ENCODE measurements at places on chromosomes 16 and 17.

DNA sequence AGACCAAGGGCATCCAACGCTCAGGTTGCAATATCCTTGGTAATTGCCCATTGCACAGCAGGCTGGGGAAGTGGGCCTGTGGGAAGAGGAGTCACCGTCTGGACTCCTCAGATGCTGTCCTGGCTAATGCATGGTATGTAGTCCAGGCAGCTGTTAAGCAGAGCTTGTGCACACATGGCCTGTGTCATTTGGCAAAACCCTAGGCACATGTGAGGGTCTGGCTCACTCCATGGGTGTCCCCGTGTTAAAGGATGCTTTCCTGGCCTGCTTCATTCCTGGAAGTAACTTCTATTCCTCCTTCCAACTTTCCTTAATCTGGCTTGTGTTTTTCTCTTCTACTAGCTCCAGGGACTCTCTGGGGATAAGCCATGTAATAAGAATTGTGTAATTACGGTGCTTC is 378.0 kb upstream of the CA10 start:
- DNase-seq, result no peak

DNA sequence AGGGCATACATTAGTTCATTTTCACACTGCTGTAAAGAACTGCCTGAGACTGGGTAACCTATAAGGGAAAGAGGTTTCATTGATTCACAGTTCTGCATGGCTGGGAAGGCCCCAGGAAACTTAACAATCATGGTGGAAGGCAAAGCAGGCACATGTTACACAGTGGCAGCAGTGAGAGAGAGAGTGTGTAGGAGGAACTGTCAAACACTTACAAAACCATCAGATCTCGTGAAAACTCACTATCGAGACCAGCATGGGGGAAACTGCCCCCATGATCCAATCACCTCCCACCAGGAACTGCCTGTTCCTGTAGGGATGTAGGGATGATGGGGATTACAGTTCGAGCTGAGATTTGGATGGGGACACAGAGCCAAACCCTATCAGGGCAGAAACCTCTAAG is 17.2 kb downstream of the NUBP1 start:
- DNase-seq, result no peak

- no peak for DNase-seq
These were observed 47.4 kb upstream of the KSR1 start for GRCh38 chr17:27408891-27409290.

DNA sequence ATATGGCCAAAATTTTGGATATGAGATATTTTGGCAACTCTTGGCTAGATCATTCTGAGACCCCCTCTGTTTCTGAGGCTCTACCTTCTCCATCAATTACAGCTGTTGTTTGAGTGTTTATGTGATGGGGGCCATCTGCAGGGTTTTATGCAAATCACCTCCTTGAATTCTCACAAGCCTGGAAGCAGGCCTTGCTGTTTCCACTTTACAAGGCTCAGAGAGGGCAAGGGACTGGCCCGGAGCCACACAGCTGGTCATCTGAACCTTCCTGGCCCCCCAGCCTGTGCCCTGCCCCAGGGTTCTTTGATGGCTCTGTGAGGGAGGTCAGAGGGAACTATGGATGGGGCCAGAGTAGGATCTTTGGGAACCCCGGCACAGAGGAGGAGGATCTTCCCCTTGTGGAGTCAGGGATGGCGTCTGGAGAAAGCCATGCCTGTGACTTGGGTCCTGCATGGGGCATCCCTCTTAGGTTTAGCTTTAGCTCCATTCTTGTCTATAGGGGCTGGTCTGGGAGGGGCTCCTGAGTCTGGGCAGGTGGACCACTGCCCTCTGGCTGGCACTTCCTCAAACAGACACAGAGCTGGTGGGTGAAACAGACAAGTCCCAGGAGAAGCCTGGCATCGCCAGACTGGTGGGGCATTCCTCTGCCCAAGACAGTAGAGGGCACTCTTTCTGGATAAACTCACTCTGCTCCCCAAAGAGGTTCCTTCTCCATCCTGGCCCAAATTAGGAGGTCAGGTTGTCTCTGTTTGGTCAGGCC is 26.2 kb downstream of the IL21R start:
- no peak for DNase-seq

DNA sequence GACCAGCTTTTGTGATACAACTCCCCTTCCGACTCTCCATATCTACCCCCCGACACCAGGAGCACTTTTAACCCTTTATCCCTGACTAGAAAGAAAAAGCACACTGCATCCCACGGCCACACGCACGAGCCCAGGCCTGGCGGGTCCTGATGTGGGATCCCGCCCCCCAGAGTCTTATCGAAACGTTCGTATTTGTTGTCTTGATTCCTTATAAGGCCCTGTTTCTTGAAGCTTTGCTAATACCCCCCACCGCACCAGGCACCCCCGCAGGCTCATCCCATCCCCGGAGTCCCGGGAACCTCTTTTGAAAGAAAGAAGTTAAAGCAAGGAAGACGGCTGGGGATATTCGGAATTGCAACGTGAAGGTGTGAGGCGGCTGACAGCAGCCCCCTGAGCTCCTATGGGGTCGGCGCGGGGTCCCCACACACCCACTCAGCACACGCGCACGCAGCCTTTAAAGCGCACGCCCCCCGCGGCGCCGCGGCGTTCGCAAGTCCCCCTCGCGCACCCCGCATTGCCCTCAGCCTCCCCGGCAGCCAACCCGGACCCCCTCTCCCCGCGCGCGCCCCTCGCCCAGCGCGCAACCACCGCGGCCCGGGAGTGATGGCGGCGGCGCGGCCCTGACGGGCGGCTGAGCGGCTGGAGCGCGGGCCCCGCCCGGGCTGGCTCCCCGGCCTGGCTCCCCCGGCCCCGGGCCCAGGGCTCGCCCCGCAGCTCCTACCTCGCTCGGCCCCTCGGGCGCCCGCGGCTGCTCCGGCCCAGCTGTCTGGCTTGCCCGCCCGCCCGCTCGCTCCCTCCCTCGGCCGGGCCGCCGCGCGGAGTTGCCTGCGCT is 448 bp downstream of the STAT5B start:
- peak; percentile 37 for DNase-seq

GRCh38 chr17:292531-293382 is 59.9 kb downstream of the RPH3AL start:
- no peak for DNase-seq

DNA sequence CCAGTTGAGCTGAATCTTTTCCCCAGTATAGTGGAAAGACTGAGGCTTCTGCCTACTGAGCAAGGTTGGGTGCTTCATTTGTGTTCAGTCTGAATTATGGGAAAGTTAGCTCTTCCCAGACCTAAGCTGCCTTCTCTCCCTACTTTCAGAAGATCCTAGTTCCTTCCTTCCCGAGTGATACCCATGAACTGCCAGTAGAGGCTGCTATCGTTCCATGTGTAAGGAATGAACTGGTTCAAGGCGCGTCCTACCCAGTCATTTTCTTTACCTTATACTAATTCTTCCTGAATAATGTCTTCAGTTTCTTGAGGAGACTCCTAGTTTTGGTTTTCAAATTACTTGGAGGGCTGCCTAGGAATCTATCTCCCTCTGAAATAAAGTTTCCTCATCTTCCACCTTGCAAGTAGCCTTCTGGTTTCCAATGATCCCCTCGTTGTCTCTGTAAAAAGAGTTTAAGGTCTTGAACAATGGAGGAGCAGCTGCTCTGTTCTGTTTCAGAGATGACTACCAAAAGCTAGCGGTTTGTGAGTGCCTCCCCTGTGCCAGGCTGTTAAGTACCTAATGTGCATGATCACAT is 934 bp upstream of the AOC2 start:
- peak; percentile 38 for DNase-seq

DNA sequence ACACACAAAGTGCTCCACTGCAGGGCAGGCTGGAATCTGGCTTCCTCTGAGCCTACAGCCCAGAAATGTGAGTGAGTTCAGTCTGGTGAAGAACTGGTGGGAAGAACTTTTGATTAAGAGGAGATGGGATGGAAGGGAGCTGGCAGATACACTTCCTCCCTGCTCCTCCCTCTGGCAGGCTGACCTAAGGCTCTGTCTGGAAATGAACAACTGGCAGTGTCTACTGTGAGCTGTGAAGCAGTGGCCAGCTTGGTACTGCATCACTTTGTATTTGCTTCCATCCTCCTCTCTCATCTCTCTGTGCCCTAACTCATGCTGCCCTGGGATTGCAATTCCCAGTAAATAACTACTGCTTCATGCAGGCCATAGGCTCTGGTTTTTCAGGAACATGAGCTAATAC is 45.6 kb downstream of the MAF start:
- DNase-seq, result no peak

- DNase-seq, result no peak
These were observed 80.7 kb downstream of the HELZ start for GRCh38 chr17:67164302-67164701.

GRCh38 chr17:80047176-80047575 is 10.7 kb downstream of the CCDC40 start:
- DNase-seq, result no peak

DNA sequence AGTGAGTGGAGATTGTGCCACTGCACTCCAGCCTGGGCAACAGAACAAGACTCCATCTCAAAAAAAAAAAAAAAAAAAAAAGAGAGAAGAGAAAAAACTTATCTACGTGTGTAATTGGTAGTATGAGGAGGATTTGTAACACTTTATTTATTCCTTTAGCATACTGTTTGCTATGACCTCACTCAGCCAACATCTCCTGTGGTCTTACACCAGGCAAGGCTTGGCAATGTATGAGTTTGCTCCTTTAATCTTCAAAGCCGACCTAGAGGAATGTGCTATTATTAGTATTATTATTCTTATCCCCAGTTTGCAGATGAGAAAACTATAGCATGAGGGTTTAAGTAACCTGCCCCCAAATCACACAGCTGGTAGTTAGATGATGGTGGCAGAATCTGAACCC is 35.8 kb upstream of the HAPSTR1 start:
- DNase-seq, result no peak

DNA sequence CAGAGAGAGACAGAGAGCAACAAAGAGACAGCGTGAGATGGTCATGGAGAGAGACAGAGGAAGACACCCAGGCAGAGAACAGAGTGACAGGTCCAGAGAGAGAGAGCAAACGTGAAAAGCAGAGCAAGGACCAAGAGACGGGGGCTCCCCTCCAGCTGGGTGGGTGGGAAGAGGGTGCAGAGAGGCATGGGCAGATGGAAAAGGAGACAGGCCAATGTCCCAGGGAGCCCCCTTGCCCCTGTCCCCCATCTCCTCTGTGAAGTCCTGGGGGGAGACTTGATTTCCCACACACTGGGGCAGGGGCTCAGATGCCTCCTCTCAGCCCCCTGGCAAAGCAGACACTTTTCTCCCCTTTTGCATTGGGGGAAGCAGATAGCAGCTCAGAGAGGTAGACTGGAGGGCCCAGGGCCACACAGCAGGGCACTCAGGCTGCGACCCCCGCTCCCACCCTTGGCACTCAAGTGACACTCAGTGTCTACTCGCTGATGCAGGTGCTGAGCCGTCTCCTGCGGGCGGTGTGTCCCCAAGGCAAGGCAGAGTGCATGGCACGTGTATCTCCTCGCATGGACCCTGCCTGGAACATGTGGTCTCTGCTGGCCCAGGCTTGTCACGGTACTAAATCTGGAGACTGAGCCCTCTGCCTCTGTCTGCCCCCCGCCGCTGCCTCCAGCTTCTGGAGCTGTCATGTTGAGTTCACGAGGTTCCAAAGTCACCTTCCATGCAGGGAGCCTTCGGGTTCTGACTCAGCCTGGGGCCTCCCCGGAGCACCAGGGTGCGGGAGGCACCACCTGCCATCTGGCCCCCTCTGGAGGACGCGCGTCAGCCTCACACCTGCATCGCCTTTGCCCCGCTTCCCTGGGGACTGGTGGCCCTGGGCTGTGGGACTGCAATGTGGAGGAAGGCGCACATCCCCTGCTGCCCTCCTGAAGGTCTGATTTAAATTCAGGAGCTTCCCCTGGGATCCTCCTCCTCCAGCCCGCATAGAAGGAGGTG is 215.9 kb upstream of the GSE1 start:
- DNase-seq, result no peak

DNA sequence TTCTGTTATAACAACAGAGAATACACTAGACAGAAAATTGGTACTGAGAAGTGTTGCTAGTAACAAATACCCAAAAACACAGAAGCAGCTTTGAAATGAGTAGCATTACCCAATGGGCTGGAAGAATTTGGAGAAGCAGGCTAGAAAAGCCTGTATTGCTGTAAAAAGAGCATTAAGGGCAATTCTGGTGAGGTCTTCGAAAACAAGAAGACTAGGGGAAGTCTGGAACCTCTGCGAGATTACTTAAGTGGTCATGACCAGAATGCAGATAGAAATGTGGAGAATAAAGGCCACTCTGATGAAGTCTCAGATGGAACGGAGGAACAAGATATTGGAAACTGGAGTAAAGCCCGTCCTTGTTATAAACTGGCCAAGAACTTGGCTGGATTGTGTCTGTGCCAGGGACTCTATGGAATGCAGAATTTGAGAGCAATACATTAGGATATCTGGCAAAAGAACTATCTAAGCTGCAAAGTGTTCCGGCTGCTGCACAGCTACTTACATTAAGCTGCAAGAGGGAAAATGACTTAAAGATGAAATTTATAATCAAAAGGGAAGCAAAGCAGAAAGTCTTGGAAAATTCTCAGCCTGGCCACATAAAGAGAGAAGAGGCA is 44.9 kb upstream of the PEMT start:
- no peak for DNase-seq

- no peak for DNase-seq
These were observed 119.0 kb downstream of the MYO1D start for GRCh38 chr17:32757963-32758362.

DNA sequence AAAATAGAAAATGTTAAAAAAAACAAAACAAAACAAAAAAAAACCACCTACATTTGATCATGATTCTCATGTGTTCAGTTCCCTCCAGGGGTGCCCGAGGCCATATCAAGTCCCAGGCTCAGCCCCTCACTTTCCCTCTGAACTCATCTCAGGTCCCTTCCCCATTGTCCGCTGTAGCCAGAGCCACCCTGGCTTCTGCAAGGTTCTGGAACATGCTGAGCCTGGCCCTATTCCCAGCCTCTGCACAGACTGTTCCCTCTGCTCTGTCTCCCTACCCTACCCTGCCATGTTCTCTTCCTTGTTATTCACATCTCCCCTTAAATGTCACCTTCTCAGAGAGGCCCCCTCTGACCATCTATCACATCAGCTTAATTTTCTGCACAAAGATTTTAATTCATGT is 46.9 kb downstream of the TK2 start:
- DNase-seq, result no peak

DNA sequence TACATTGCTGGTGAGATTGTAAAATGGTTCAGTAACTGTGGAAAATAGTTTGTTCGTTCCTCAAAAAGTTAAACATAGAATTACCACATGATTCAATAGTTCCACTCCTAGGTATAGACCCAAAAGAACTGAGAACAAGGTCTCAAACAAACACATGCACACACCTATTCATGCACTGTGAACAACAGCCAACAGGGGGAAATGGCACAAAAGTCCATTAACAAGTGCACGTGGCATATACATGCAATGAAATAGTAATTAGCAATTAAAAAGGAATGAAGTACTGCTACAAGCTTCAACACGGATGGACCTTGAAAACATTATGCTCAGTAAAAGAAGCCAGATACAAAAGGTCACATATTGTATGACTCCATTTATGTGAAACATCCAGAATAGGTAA is 23.8 kb downstream of the SDK2 start:
- no peak for DNase-seq

DNA sequence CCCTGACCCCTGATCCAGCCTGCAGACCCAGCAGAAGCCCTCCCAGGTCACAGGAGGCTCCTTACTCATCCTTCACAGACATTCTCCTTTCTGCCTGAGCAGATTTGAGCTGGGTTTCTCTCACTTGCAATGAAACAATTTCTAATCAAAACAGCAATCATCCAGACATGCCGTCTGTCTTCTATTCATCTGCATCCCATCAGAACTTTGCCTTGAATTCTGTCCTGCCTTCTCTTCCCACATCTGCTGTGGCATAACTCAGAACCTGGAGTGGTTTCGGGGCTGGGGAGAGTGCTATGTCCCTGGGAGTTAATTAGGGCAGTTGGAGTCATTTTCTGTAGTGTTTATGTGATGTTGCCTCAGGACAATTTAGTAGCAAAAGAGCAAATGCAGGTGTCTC is 278.6 kb downstream of the CBLN1 start:
- no peak for DNase-seq
